ENCODE measurements at places on chromosomes 16 and 17.

- DNase-seq = no peak
Measured at GRCh38 chr16:70686376-70687101, 686 bp upstream of the MTSS2 start.

DNA sequence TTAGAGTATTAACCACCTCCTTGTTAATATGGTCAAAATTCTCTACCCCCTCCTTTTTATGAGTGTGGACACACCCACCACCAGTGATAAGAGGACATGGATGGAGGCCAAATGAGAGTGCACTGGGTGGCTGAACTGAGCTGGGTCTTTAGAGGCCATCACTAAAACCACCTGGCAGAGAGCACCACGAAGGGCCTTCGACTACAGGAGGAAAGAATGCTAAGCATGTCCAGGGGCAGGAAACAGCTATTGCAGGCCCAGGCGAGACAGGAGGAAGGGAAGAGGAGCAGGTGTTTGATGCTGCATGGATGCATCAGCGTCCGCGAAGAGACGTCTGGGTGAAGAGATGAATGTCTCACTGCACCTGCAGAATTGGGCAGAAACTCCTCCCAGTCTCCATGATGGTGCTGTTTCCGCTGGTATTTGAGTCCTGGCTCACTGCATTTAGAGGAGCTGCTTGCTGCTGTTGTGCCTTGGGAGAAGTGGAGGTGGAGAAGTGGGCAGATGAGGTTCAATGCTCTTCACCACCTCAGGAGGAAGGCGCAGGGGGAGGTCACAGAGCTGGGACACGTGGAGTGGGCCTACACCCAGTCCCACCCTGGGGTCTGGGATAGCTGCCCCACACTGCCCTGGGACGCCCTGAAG, 33.2 kb downstream of the SPHK1 start:
- DNase-seq = no peak

- DNase-seq = no peak
Measured at GRCh38 chr17:60676758-60677307, 818 bp upstream of the BCAS3 start.

DNA sequence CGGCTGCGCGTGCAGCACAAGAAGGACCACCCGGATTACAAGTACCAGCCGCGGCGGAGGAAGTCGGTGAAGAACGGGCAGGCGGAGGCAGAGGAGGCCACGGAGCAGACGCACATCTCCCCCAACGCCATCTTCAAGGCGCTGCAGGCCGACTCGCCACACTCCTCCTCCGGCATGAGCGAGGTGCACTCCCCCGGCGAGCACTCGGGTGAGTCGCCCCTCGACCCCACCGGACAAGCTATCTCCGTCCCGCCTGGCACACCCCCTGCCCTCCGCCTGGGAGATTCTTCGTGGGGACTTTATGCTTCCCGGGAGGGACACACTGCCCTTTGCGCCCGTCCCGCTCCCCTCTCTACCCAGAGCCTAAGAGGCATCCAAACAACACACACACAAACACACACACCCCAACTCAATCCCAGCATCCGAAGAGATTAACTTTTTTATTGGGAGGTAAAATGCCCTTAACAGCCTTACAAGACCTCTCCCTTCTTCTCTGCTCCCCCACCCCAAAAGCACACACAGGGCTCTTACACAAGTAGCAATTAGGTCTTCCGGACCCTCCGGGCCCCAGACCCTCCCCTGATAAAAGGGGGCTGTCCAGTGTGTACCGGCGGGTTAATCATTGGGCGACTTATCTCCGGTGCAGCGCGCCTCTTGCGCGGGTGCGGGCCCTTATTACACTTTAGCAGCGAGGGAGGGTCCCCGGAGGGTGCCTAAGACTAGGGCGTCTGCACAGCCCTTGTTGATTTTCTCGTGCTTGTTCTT, 2.1 kb downstream of the SOX9 start:
- DNase-seq = no peak

DNA sequence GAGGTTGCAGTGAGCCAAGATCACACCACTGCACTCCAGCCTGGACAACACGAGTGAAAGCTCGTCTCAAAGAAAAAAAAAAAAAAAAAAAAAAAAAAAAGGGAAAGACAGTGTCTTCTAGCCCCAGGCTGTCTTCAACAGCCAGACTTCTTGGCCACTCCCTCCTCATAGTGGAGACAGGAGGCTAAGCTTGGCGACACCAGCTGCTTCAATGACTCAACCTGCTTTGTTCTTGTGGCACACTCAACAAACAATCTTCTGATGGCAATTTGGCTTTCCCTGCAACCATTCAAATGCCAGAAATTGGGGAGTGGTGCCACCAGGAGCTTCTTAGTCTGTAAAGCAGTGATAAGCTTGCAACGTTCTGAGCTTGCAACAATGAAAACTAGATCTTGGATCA, 290.4 kb upstream of the DYNLRB2 start:
- no peak for DNase-seq
